ENCODE measurements at places on chromosomes 5 and 9.

- DNase-seq: no peak
Observed at GRCh38 chr5:32767948-32768467, 56.9 kb downstream of the NPR3 start.

DNA sequence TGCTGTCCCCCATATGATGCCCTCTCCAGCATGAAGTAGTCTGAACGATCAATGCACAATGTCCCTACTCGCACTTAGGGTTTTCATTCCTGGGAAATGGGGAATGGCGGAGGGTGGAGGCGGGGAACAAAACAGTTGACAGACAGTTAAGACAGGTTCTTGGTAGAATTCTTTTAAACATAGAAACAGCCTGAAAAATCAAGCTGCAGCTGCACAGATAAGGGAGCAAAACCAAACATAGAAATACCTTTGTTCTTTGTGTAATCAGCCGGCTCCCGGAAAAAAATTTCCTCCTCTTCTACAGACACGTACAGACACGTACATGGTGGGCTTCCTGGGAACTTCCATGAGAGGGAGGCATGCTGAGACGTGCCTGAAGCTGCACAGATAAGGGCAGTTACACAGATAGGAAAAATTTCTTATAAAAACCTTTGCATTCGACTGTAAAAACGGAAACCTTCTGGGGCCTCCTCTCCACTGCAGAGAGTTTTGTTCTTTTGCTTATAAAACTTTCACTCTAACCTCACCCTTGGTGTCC lies 662.4 kb upstream of the PTPRD start:
- no peak for DNase-seq

GRCh38 chr5:85614489-85614888 lies 1003.3 kb upstream of the COX7C start:
- DNase-seq: no peak

- DNase-seq: no peak
Observed at GRCh38 chr5:151270599-151270998, 17.6 kb downstream of the GM2A start.

DNA sequence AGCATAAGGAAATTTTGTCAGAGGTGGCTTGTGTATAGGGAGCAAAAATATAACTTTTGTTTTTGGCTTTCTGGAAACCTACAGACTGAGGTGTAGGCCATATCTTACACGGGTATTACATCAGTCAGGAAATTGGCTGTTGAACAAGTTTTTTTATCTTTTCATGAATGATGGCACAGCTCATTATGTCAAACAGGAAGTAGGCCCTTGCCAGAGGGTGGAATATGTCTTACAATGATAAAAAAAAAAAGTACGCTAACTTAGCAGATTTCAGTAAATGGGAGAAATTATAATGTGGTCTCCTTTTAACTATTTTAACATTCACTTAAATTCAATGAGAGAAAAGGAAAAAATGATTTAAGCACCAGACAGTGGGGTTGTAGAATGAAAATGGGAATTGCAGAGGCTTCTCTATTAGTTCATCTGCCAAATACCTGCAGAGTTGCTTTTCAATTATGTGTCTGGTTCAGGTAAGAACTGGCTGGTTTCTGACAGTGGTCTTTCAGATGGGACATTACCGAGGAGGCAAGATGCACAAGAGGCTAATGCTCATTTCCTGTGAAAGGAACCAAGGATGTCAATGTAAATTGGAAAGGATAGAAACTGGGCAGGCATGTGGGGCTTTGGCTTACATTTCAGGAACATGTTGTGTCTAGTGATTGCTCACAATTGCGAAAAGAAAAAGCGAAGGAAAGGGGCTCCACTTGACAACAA lies 169.9 kb downstream of the NNT start:
- no peak for DNase-seq

DNA sequence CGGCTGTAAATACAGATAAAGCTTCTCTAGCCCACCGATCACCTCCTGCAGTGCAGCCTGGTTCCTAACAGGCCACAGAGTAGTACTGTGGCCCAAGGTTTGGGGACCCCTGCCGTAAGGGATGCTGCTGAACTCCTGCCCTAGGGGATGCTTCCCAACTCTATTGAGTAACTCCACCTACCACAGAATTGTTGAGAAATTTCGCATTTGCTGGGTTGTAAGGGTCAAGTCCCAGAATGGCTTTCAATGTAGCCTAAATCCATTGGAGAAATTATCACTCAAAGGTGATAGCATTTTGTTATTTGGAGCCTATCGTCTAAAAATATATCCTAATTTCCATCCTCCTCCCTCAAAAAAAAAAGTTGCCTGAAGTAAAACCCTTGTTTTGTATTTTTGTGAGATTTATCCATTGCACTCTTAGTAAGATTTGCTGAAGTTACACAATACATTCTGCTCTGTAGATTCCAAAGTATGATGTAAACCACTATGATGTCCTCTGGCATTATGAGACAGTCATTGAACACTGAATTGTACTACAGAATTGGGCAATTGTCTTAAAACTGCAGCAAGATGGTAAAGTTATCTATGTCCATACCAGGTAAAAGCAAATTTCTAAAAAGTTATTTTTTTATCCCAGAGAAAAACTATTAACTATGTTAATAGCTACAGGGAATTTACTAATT lies 14.0 kb downstream of the ACTBL2 start:
- no peak for DNase-seq

DNA sequence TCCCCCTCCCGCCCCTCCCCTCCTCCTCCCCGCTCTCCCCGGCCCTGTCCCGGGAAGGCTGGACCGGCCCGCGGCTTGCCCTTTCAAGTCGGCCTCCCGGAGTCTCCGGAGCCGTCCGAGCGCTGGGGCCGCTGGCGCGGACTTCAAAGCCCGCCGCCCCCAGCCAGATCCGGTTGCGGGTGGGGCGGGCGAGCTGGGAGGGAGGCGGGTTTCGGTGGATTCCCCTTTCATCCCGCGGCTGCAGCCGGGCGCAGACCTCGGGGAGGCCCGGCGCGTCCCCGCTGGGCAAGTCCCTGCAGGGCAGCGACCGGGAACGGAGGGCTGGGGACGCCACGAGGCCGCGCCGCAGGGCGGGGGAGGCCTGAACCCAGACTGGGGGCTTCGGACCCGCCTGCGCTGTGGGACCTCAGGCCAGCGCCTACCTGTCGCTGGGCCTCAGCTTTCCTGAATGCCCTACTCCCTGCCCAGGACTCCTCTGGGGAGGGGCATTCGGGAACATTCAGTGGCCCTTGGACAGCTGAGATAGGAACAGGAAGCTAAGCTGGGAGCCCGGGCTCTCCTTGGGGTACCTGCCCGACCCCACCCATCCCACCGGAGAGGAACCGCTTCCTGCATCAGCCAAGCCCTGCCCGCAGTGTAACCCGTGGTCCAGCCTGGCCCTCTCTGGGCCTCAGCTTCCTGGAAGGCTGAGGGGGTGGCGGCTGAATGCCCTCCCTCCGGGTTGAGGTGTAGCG lies 23.4 kb downstream of the C9orf50 start:
- DNase-seq: no peak

DNA sequence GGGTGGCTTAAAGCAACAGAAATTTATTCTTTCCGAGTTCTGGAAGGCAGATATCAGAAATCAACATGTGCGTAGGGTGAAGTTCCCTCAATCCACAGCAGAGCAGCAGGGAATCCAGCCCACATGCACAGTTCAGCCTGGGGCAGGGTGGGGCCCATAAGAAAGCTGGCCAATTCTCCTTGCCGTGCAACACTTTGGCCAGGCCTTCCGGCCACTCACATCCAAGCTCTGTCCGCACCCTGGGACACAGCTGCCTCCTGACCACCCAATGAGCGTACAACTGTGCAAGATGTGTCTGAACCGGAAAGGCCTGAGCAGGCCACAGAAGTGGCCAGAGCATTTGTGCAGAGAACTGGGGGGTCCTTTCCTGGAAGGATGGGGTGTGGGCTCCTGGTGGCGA lies 274.9 kb downstream of the GADD45G start:
- DNase-seq: no peak

DNA sequence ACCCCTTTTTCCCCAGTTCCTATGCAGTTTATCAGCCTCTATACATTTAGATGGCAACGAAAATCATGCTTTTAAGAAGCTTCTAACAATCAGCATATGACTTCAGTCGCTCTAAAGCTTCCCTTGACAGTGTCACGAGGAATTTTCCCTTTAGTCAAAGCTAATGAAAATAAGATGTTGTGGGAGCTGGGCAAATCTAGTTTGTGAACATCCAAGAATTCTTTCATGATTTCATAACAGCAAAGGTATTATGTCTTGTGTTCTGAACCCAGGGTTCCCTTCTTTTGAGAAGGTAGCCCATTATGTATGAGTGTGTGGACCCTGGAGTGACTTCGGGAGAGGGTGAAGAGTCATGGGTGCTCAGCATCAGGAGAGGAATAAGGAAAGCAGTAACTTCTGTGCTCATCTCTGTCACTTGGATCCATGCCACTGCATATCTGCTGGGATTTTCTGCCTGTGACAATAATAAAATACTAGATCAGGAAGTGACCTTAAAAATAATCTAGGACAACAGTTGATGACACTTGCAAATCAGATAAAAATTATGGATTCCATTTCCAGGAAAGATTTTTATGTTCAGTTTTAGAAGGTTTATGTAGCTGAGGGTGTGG lies 102.4 kb downstream of the PCSK1 start:
- no peak for DNase-seq

DNA sequence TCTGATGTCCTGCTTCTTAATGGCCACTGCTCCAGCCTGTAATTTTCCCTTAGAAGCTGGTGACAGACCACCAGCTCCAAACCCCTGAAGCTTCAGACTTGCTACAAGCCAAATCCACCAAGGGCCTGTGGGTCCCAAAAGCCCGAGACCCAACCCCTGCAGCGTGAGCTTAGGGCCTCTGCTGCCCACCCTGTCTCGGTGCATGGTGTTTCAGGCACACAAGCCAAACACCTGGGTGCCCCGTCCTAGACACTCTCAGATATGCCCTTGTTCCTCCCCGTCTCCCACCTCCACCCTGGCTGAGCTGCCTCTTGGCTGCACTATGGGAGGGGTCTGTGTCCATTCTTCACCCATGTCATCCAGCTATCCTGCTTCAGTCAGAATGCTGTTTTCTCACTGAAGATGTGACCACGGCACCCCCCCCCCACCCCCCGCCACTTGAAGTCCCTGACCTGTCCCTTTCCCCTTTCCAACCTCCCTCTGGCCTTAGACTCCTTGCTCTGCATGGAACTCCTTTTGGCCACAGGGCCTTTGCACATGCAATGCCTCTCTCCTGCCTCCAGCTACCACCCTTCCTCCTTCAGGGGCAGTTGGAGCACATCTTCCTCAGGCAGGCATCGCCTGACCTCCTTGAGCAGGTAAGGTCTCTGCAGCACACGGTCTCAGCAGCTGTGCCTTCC lies 55.8 kb downstream of the ZNF354C start:
- DNase-seq: no peak

GRCh38 chr5:95178046-95178651 lies 106.7 kb downstream of the MCTP1 start:
- no peak for DNase-seq

- DNase-seq: no peak
Observed at GRCh38 chr5:107232788-107233187, 437.9 kb downstream of the EFNA5 start.

GRCh38 chr5:116830079-116830478 lies 255.5 kb upstream of the SEMA6A start:
- DNase-seq: no peak

GRCh38 chr5:103889500-103890209 lies 327.1 kb upstream of the NUDT12 start:
- DNase-seq: no peak

GRCh38 chr9:88789785-88790184 lies 201.5 kb upstream of the S1PR3 start:
- no peak for DNase-seq

GRCh38 chr9:126959917-126960316 lies 45.3 kb downstream of the RALGPS1 start:
- DNase-seq: no peak

DNA sequence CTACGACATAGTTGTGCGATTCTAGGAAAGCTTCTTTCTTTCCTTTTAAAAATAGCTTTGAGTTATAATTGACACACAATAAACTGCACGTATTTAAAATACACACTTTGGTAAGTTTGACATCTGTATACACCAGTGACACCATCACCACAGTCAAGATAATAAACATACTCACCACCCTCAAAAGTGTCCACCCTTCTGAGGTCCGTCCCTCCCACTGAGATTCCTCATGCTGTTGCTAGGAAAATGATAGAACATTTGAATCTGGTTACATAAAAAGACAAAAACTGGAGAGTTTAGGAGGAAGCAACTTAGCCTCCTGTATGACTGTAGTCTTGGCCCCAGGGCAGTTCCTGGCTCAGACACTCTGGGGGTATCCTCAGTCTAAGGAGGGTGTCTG lies 17.2 kb downstream of the S100Z start:
- no peak for DNase-seq

GRCh38 chr5:51203598-51203997 lies 179.7 kb upstream of the ISL1 start:
- no peak for DNase-seq

- no peak for DNase-seq
Observed at GRCh38 chr9:73558471-73558870, 406.8 kb downstream of the ANXA1 start.
